WERI-Rb-1 (cell line): ENCODE measurements at places on chromosomes 1 and 21.
A peak's percentile ranks its signal among the peaks of the same experiment; 100 is the strongest.

DNA sequence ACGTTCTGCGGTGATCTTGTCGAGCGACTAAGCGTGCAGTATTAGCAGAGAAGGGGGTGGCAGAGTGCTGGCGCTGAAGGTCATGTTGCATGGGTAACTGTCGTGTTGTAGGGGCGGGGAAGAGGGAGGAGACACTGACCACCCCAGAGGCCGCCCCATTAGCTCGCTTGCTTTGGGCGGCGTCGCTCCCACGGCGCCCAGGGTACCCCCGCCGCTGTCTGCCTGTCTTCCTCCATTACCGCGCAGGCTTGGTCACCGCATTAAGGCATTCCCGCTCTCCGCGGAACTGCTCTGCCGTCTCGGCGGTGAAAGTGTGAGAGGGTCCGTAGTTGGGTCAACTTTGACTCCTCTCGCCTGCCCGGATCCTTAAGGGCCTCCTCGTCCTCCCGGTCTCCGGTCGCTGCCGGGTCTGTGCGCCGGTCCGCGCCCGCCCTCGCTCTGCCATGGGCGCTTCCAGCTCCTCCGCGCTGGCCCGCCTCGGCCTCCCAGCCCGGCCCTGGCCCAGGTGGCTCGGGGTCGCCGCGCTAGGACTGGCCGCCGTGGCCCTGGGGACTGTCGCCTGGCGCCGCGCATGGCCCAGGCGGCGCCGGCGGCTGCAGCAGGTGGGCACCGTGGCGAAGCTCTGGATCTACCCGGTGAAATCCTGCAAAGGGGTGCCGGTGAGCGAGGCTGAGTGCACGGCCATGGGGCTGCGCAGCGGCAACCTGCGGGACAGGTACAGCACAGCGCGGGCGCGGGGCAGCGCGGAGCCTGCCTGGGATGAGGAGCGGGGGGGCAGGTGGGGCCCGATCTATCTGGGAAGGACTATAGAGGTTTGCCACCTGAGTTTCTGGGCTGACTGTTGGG lies at the start of gene MTARC2:
TSS of gene MTARC2 (plus strand) at position 234 of the 846 bp plus-strand sequence. CDS start at position 444, 210 bp downstream.
- peak; percentile 93 for DNase-seq

GRCh38 chr1:156257711-156258110 lies 9.9 kb upstream of the PAQR6 start:
- no peak for DNase-seq

DNA sequence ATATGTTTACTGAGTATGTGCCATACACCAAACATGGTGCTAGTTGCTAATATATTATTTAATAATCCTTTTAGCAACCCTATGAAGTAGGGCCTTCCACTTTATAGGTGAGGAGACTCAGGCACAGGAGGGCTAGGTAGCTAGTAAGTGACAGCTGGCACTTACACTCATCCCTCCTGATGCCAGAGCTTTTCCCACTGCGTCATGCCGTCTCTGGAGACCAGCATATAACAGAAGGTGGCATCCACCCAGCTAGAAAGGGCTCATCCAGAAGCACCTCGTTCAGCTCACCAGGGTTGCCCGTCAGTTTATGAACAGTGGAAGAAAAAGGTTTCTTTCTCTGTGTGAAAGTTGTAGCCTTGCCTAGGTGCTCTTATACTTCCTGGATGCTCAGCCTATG lies 108.9 kb downstream of the NOS1AP start:
- peak; percentile 79 for DNase-seq

GRCh38 chr1:6026095-6026809 lies 19.4 kb upstream of the KCNAB2 start:
- DNase-seq = peak; percentile 98

GRCh38 chr1:41774471-41774990 lies 144.2 kb downstream of the HIVEP3 start:
- DNase-seq = no peak

- no peak for DNase-seq
Measured at GRCh38 chr1:14128096-14128495, 428.1 kb downstream of the PRDM2 start.

DNA sequence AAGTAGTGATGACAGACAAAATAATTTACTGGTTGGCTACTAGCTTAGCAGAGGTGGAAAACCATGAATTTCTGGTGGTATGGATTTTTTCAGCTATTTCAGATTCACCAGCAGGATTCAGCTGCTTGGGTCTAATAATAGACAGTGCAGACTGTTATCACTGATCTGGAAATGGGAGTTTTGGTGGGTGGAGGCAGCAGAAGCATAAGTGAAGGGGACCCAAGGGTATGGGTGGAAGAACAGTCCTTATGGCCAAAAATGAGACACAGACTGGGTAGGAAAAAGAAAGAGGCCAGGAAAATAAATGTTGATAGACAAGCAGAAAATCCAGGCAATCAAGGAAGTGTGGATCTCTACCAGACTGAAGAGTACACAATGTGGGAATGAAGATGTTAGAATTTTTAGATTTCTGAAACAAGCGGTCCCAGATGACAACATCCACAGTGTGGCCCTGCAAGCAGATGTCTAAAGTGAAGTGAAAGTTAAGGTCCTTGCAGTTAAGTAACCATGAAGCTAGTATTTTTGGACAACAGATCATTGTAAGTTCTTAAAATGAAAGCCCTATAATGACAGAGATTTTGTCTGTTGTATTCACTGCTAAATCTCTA lies 24.7 kb downstream of the LYST start:
- DNase-seq = no peak

- peak; percentile 2 for DNase-seq
Measured at GRCh38 chr1:7578206-7578605, 192.9 kb upstream of the VAMP3 start.

DNA sequence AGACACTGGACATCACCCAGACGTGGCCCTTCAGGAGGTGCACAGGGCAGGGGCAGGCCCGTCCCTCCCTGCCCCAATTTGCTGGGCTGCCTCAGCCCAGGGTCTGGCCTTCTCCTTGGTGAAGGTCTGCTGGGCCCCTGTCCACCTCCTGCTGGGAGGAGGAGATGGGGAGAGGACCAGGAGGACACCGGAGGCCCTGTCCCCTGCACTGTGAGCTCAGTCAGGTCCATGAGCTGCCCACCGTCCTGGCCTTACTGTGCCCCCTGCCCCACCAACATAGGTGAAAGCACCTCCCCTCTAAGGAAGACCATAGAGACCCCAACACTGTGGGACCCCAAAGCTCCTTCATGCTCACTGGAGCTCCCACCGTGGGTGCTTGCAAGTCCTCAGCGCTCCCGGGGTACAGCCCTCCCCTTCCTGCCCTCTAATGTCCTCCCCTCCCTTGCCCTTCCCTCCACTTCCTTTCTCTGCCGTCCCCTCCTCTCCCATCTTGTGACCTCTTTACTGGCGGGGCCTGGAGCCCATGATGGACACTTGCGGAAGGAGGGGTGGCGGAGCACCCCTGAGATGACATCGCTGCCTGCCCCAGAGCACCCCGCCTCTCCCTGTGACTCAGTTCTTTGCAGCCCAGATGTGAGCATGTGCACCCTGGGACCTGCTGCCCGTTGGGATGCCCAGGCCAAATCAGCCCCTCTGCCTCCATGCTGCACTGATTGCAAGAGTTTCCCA lies 4.6 kb downstream of the LRRC3 start:
- DNase-seq = no peak

GRCh38 chr1:227948493-227949260 lies 945 bp upstream of the WNT9A start:
- DNase-seq = no peak

DNA sequence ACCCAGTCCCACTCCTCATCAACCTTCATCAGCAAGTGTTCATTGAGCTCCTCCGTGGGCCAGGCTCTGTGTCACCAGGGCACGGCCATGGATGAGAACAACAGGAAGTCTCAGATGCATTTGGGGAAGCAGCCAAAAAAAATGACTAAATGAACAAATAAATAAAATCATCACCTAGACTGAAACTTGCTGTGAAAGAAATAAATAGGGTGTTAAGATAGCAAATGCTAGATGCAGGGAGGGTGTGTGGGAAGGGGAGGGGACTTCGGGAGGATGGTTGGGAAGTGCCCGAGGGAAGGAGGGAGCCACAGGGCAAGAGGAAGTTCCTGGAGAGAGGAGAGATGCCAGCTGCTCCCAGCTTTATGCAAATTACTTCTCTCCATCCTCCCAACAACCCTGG lies 696.7 kb downstream of the PTPRU start:
- no peak for DNase-seq

DNA sequence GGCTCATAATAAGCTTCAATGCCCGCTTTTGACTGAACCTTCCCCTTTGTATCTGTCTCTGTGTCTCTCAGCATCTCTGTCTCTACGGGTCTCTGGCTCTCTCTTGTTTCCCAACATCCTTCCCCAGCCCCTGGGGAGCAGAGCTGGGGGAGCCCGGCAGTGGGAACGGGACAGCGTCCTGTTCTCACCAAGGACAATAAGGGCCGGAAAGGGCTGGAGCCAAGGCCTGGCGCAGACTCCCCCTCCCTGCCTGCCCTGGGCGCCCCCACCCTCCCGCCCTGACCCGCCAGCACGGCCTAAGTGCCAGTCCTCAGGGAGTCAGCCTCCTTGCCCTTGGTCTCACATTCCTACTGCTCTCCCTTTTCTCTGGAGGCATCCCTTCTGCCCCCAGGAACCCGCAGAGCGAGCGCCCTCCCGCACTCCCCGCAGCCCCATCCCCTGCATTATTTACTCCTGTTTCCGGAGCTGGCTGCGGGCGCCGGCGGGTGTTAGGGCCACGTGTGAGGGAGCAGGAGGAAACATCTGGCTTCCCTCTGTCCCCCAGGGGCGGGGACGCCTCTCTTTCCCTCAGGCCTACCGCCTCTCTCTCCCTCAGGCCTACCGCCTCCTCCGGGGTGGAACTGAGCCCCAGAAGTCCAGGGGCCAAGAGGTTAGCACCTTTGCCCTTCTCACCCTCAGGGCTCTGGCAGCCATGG lies 6.5 kb downstream of the KRTCAP2 start:
- DNase-seq = peak; percentile 25

DNA sequence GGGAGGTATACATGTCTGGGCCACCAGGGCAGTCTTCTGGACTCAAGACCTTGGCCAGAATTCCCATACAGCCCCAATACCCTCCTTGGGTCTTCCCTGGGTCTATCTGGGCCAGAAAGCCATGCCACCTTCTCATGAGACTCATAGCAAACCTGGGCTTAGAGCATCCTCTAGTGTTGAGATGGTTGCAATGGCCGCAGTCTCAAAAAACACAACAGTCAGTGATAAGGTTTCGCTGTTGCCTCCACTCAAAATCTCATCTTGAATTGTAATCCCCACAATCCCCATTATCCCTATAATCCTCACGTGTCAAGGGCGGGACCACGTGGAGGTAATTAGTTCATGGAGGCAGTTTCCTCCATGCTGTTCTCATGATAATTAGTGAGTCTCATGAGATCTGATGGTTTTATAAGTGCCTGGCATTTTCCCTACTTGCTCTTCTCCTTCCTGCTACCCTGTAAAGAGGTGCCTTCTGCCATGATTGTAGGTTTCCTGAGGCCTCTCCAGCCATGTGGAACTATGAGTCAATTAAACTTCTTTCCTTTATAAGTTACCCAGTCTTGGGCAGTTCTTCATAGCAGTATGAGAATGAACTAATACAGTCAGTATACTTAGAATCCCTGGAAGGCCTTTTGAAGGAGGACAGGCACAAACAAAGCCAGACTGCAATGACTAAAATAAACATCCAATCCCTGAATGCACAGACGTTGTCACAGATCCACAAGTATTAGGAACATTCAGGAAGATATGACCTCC lies 77.0 kb downstream of the CTH start:
- peak; percentile 75 for DNase-seq

GRCh38 chr1:92927870-92928269 lies 33.4 kb downstream of the DIPK1A start:
- no peak for DNase-seq

- peak; percentile 63 for DNase-seq
Measured at GRCh38 chr1:211327346-211327921, 801 bp downstream of the TRAF5 start.

DNA sequence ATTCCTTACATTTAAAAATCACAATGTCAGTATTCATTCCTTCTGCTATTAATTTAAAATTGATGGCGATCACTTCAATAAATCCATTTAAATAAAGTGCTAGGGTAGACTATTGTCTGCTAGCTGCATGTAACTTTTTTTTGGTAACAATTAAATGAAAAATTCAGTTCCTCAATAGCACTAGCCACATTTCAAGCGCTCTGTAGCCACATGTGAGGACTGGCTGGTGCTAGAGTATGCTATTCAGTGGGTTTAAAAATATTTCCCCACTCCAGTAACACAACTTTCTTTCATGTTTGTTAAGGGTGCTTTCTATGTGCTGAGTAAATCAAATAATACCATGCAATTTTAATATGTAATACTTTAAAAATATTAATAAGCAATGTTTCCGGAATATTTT lies 108.2 kb downstream of the LTN1 start:
- DNase-seq = no peak

DNA sequence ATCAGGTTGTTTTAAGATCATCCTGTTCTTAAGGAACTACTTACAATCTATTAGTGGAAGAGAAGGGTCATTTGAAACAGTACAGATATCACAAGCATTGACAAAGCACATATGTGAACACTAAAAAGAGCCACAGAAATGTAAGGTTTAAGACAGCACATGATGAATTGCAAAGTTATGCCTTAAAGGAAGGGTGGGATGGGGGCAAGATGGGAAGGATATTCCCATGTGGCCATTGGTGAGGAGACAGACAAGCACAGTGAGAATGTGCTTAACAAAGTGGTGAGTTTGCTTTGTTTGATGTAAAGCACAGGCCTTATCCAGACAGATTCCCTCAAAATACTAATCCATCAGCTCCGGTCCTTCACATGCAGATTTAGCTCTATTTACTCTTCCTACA lies 151.6 kb upstream of the IVNS1ABP start:
- DNase-seq = no peak

GRCh38 chr1:164629971-164630370 lies 71.0 kb downstream of the PBX1 start:
- no peak for DNase-seq

GRCh38 chr1:50358962-50359361 lies 64.3 kb downstream of the DMRTA2 start:
- peak; percentile 84 for DNase-seq

GRCh38 chr1:231592809-231593208 lies 33.8 kb upstream of the DISC1 start:
- no peak for DNase-seq

GRCh38 chr1:113928187-113928930 lies 765 bp upstream of the HIPK1 start:
- DNase-seq = no peak

DNA sequence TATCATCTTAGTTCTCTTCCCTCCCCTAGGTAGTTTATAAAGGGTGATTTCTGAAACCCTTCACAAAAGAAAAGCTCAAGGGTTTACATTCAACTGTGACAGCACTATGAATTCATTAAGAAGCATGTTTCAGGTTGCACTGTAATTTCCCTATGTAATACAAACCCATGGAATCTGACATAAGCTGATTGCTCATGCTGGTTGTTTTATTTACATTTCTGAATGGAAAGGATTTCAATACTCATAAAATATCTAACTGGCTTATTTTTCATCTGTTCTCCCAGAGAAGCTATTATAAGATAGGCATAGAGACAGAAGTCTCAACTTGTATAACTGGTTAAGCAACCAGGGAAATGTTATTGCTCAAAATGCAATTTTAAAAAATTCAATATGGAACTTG lies 20.5 kb downstream of the WNT2B start:
- DNase-seq = no peak

- DNase-seq = no peak
Measured at GRCh38 chr1:219269171-219269570, 95.5 kb downstream of the LYPLAL1 start.

DNA sequence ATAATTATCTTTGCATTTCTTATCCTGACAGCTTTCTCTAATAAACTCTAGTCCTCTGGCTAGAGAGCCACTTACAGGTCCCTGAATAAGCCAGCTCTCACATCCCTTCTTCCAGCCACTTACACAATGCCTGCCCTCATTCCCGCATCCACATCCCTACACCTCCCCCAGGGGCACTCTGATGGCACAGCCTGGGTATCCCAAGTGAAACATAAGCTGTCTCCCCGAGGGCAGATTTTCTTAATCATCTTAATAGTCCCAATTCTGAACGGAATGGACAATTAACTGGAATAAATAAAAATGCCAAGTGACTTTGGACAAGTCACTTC lies 4.9 kb downstream of the RHOC start:
- no peak for DNase-seq
